Astrocyte of the hippocampus (primary cell): ENCODE measurements at places on chromosomes 4 and X.
A peak's percentile ranks its signal among the peaks of the same experiment; 100 is the strongest.

- peak; percentile 68 for DNase-seq
These were observed 113.9 kb downstream of the NYX start for GRCh38 chrX:41561045-41561444.

GRCh38 chr4:175051974-175052373 lies 133.8 kb downstream of the ADAM29 start:
- DNase-seq: no peak

DNA sequence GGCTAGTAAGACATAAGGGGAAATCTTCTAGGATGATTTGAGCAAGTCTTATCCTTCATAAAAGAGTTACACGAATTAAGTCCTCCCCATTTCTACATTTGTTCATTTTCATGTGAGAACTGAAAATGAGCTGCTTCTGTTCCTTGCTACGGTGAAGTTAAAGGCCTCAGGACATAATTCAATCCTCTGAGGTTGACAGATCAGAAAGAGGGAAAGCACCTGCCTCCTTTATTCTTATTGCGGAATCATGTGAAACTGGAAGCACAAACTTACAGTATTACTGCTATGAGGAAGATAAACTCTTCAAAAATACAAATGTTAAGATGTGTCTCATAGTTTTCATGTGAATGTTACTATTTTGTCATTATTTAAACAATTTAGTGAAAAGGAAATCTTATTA lies 395.3 kb downstream of the STPG2 start:
- DNase-seq: no peak

DNA sequence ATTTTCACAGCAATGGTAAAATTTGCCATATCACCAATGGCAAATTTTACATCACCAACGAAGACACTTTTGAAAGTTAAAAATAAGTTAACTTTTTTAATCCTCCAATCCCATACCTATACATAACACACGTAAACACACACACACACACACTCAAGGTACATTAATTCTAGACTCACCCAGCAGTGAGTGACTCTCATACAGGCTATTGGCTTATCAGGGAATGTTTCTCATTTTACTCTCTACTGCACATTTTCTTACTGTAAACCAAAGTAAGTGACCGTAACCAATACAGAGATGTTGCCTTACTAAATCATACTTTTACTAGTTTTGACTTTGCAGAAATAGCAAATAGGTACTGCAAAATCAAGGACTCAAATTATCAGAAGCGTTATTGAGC lies 2.3 kb downstream of the VEGFC start:
- no peak for DNase-seq
